ENCODE measurements at places on chromosomes 2 and 18.

- DNase-seq, result no peak
Measured at GRCh38 chr18:43278355-43278754, 1.1 kb upstream of the SYT4 start.

- DNase-seq, result no peak
Measured at GRCh38 chr2:35184471-35184870, 1171.1 kb upstream of the CRIM1 start.

DNA sequence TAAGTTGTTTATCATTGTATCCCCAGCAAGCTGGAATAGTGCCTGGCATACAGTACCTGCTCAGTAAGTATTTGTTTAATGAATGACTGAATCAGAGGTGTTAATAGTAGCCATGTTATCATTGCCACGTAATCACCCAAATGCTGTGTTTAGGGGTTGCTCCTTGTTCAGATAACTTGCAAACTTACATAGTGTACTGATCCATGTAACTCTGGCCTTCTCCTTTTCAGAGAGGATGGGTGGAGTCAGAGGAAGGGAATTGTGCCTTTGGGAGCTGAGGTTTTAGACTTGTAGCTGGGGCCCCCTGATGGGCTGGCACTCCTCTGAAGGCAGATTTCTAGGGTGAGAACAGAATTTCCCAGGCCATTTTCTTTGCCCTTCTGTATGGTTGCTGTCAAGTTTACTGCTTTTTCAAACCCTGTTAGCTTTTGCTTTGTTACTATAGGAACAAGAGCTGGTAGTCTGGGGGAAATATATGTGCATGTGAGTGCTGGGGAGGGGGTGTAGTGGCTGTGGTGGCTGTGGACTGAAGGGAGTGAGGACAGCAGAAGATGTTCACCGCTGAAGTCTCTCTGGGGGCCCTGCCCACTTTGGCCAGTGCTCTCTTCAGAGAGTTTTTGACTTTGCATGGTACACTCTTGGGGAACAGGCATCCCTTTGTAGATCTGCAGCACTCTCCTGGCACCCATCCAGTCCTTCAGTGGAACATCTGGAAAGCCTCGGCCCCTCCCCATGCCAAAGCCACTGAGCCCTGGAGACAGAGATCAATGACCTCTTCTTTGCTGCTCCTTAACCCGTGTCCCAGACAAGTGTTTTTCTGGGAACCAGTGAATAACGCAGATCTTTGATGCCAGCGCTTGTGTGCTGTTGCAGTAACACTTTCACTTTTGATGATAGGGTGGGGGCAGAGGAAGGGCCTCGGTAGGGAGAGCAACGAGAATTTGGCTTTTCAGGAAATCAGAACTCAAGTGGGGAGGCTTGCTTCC lies 209.0 kb downstream of the PRKCE start:
- peak; percentile 84 for DNase-seq

GRCh38 chr18:25814841-25815458 lies 275.5 kb downstream of the SS18 start:
- DNase-seq, result no peak

- peak; percentile 91 for DNase-seq
Measured at GRCh38 chr2:241702155-241703031, 554 bp downstream of the ING5 start.

GRCh38 chr18:24914171-24914525 lies 437.8 kb downstream of the ZNF521 start:
- no peak for DNase-seq

DNA sequence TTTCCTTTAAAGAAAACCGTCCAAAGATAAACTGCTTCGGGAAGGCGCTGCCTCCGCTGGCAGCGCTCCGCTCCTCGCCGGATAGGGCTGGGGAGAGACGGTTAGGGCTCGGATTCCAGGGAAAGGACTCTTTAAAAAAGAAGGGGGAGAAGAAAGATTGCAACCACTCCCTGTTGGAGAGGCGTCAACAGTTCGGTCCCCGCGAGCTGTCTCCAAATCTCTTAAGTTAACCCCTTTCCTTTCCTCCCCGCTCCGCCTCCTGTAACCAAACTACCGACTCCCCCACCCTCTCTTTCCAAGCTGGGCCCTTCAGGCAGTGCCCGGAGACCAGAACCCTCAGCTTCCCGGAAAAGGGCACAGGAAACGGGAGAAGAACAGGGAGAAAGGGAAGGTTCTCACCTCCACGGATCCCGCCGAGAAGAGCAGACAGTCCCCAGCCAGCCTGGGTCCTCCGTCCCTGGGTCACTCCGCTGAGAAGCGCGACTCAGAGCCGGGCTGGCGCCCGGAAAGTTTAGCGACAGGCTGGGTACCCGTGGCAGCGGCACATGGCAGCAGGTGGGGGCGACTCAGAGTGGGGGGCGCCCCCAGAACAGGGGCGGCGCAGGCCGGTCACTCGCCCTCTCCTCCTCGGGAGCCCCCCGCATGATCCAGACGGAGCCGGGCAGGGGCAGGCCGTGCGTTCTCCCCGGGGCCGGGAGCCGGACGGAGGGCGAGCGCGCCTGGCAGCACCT lies 675 bp downstream of the FZD5 start:
- no peak for DNase-seq
